Fibroblast of lung (primary cell): ENCODE measurements at places on chromosomes 2 and 18. TPM values are rescaled to one million over a fixed set of nuclear protein-coding genes. Genes with fewer than 3 reads are reported as not detected.

The LRRTM4 gene
- total RNA-seq: not detected in 2 replicates

The AOX1 gene
- 65.1 and 81.4 TPM in 2 replicates for total RNA-seq

The FBXO36 gene
- 3.5 and 3.9 TPM in 2 replicates for total RNA-seq

The DLX2 gene
- total RNA-seq: not detected in 2 replicates

GRCh38 chr2:170277951-170278350 is 100.0 kb downstream of the MYO3B start:
- no peaks in the 10 kb centered on the region for H3K27me3 ChIP-seq
- DNase-seq: no peak
- no peaks in the 10 kb centered on the region for H3K36me3 ChIP-seq
- no peak overlapping the region for H3K4me3 ChIP-seq

- no peak for DNase-seq
- H3K4me3 ChIP-seq: no peak overlapping the region
- no peaks in the 10 kb centered on the region for H3K4me1 ChIP-seq
These were observed 72.0 kb downstream of the RIF1 start for GRCh38 chr2:151481744-151482143.

GRCh38 chr2:23519334-23519651 is 134.3 kb downstream of the KLHL29 start:
- DNase-seq: no peak
- H3K36me3 ChIP-seq: no peaks in the 10 kb centered on the region
- no peak overlapping the region for H3K27ac ChIP-seq
- no peak overlapping the region for H3K4me3 ChIP-seq

- H3K27me3 ChIP-seq: no peaks in the 10 kb centered on the region
- H3K36me3 ChIP-seq: no peaks in the 10 kb centered on the region
- H3K4me1 ChIP-seq: peaks cover 20% of the 10 kb centered on the region
- no peak overlapping the region for H3K4me3 ChIP-seq
These were observed 49.7 kb downstream of the FOSL2 start for GRCh38 chr2:28442328-28442727.

GRCh38 chr2:184581391-184581790 is 16.9 kb upstream of the ZNF804A start:
- DNase-seq: no peak
- no peaks in the 10 kb centered on the region for H3K4me1 ChIP-seq
- no peak overlapping the region for H3K27ac ChIP-seq
- H3K36me3 ChIP-seq: no peaks in the 10 kb centered on the region

GRCh38 chr2:2142345-2142744 is 188.7 kb downstream of the MYT1L start:
- H3K27ac ChIP-seq: no peak overlapping the region
- no peaks in the 10 kb centered on the region for H3K36me3 ChIP-seq
- H3K27me3 ChIP-seq: no peaks in the 10 kb centered on the region
- DNase-seq: no peak
- no peak overlapping the region for H3K4me3 ChIP-seq
- no peaks in the 10 kb centered on the region for H3K4me1 ChIP-seq

GRCh38 chr2:119713819-119714490 is 35.0 kb downstream of the TMEM177 start:
- H3K36me3 ChIP-seq: no peaks in the 10 kb centered on the region
- DNase-seq: no peak
- no peaks in the 10 kb centered on the region for H3K4me1 ChIP-seq
- no peak overlapping the region for H3K27ac ChIP-seq

- H3K27ac ChIP-seq: no peak overlapping the region
- DNase-seq: no peak
- H3K27me3 ChIP-seq: peaks cover 9% of the 10 kb centered on the region
- no peaks in the 10 kb centered on the region for H3K36me3 ChIP-seq
- peaks cover 5% of the 10 kb centered on the region for H3K4me1 ChIP-seq
These were observed 3.7 kb downstream of the TMEM37 start for GRCh38 chr2:119435081-119435952.
